ENCODE measurements at places on chromosomes 4 and X.

DNA sequence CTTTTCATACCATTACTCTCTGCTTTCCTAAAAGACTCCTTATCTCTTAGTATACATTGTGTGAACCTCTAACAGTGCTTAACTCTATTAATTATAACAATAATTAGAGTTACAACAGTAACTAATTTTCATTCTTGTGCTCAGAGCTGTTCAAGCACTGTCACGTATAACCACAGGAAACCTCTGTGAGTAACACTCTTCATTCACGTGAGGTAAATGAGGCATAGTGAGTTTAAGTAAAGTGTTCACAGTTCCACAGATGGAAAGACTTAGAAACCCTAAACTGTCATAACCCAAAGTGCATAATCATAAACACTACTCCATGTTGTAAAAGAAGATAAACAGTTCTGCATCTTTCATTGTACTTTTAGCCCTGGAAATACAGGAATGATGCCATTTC is 222.4 kb downstream of the CCSER1 start:
- DNase-seq = no peak

GRCh38 chr4:87079967-87080366 is 140.5 kb downstream of the KLHL8 start:
- no peak for DNase-seq

DNA sequence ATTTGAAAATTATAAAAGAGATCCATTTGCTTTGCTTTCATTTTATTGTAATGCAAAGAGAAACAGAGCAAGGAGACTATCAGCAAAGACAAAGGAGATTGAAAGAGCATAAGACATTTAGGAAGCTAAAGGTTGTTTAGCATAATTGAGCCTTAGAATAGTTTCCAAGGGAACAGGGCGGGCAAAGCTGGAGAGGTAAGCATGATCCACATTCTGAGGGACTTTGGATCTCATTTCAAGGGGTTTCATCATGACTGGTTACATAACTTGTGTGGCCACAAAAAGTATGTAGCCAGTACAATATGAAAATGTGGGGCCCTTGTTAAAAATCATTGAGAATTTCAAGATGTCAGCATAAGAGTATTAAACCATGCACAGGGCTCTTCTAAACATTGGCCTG is 406.5 kb downstream of the RPA4 start:
- DNase-seq = no peak

GRCh38 chrX:39414290-39414854 is 613.1 kb downstream of the MID1IP1 start:
- DNase-seq = no peak

DNA sequence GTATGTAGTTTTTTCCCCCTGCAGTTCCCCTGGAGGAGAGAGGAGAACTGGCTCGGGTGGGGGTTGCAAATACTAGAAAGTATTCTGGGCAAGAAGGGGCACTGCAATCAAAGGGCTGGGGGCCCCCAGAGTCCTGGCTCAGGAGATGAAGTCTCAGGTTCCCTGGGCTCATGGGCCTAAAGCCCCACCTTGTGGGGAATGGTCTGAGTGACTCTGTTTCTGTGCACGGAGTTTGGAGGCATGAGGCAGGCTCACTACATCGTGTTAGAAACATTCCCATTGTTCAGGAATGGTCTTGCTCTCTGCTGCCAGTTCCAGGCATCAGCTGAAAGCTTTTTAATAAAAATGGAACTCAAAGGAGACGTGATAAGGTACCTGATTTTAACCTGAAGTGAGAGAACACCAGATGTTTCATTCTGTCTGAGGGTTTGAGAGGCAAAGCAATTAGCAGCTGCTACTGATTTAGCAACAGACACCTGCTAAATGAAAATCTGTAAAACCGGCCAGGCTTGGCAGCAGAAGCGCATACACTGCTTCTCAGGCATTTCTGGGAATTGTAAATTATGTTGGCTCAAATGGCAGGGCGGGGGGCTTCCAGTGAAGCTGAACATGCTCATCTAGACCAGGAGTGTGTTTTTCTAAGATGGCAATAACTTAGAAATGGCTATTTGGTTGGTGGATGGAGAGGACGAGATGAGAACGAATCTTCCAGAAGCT is 122.7 kb downstream of the TMEM164 start:
- DNase-seq = no peak

DNA sequence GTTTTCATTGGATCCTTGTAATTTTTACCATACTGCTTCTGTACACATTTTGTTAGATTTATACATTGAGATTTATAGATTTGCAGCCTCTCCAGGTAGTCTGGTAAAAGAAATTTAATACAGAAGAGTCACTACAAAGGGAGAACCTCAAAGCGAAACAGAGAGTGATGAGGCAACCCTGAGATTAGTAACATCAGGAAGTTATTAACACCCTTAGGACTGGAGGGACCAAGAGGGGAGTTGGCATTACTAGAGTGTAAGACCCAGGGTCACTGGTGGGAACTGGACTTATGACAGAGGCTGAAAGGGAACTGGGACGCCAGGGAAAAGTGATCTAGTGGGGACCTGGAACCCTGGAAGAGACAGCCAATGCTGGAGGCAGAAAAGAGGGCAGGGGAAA is 20.6 kb upstream of the MAML3 start:
- DNase-seq = no peak

DNA sequence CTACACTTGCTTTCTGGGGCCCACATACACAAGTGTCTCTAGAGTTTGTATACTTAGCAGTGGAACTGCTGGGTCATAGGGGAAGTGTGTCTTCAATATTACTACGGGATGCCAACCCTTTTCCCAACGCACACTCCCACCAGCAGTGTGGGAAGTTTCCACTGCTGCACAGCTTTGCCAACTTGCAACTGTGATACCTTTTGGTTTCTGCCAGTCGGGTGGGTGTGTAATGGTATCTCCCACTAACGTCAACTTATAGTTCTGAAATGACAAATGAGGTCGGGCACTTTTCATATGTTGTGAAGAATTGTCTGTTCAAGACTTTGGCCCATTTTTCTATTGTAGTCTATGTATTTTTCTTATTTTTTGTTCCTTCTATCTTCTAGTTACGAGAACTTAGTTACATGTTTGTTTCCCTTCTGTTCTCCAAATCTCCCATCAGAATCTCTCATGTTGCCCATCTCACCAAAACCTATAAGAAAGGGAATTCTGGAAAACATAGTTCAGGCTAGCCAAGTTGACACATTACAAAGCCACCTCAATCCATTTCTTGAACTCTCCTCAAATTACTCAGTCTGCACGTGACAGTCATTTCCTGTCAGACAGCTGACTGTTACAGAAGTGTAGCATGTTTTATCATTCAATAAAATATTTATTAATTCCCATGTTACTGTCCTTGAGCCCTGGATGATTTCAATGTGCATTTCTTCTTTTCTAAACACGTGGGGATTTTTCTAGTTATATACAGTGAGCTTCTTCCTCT is 30.7 kb downstream of the PNMA6E start:
- no peak for DNase-seq

DNA sequence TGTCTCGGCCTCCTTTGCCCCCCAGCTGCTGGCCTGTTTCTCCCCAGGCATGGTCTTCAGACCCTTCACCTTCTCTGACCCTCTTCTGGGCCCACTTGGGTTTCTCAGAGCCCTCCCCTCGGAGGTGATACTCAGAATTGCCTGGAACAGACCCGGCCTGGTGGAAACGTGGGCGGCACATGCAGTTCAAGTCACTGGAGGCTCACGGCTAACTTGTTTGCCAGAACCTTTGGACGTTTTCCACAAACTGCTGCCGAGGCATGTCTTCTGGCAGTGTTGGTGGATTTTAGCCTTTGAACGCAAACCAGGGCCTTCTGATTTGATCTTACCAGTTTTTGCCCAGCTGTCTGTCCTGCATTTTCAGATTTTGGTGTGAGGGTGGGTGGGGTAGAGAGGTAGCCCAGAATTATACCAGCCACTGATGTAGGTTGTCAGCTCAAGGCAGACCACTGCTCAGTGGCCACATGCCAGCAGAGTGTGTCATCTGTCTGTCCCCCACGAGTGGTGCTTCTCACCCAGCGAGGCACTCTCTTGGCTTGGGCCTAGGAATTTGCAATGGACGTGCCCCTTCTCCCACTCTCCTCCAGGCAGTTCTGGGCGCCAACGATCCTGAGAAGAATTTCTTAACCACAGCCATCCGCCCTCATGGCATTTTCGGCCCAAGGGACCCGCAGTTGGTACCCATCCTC is 32.5 kb upstream of the ZNF185 start:
- DNase-seq = no peak

DNA sequence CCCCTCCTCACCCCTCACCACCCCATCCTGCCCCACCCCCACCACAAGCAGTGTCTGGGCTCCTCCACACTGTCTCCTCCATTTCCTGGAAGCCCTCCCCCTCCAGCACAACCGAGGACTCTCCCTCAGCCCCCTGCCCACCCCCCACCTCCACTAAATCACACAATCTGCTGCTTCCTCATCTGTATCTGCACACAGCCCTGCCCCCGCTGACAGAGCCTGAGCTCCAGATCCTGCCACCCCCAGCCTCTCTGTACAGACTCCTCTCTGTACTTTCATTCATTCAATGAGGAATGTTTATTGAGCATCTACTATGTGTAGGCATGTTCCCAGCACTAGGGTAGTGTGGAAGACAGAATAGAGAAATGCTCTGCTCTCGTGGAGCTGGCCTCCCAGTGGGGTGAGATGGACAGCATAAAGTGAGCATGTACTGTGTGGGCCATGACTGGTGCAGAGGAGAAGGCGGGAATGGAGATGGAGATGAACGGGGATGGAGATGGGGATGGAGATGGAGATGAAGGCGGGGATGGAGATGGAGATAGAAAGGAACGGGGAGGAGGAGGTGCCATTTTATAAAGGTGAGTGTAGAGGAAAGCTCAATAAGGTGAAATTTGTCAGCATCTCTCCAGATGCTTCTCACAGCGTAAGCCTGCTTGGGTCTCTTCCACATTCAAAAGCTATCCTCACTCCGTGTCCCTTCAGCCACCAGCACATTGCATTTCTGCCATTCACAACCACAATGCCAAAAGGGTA is 2.5 kb upstream of the PPP2R2C start:
- no peak for DNase-seq

- no peak for DNase-seq
These were observed 9.9 kb downstream of the FGG start for GRCh38 chr4:154602404-154603020.

- no peak for DNase-seq
These were observed 179.0 kb downstream of the SCFD2 start for GRCh38 chr4:53186714-53187358.

DNA sequence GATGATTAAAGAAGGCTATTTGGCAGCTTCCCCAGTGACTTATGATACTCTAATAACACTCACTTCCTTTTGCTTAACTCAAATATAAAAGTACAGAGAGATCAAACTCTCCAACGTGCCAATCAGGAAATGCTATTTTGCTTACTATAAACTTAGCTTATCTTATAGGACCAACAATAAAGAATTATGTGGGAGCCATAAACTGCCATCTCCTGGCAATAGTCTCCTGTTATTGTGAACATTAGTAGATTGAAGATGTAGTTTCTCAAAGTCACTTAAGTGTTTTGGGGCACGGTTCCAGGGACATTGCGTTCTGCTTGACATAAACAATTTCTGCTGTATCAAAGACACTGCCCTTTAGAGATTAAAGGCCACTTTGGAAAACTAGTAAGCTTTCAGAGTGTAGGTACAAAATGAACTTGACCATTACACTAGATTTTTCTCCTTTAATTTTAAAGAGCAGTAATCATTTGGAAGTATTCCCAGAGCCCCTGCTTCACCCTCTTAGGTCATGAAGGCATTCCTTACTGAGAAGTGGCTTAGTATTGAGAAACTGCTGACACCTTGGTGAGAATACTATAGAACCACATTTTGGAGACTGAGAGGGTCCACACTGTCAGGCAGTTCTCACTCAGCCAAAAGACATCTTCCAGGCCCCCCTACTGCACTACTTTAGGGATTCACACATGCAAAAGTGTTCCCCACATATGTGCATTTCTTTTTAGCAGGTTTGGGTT is 51.9 kb downstream of the MAOA start:
- no peak for DNase-seq

- no peak for DNase-seq
These were observed 37.4 kb downstream of the SCD5 start for GRCh38 chr4:82761229-82761628.

- DNase-seq = no peak
These were observed 56.5 kb downstream of the LIMCH1 start for GRCh38 chr4:41594432-41594831.

DNA sequence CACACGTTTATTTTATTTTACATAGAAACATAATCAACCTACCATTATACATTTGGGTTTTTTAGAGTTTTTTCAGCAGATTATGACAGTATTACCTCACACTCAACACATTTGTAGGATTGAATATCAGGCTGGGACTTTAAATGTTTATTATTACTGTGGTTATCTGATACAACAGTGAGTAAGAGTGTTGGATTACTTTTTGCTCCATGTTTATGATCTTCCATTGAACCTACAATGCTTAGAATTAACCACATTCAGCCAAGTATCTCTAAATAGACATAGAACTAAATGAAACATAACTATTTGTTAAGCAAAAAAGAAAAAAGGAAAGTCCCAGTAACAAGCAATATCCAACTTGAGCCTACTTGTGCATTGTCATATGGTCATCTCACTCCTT is 607.4 kb upstream of the PITX2 start:
- no peak for DNase-seq

DNA sequence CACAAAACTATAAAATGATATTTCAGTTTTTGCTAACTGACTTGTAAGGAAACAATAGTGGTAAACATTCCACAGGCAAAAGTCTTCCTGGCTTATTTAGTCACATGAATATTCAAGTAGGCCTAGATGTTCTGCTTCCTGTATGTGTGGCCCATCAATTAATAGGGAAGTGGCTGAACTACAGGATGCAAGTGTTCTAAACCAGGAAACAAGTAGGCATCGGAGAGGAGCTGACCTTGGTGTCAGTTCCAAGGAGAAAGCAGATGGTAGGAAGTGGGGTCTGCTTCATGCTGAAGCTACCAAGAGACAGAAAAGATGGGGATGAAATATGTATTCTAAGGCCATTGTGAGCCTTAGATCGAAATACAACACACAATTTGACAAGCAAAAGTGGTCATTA is 149.7 kb downstream of the ANTXR2 start:
- no peak for DNase-seq

DNA sequence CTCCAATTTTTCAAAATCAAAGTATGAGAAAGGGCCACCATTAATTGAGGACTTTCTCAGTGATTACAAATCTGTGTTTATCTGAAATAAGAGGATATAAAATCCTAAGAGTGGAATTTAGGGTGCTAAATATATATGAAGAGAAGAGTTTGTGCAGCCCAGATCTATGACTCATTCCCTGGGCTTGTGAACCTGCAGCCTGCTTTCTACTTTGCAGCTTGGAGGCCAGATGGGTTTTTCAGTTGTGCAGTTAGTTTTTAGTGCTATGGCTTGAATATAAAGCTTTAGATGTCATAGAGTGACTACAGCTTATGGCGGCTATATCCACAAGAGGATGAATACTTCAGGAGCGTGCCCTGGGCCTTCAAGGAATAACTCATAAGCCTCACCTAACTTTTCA is 1391.1 kb downstream of the FSTL5 start:
- no peak for DNase-seq

GRCh38 chr4:148634476-148634875 is 192.3 kb upstream of the NR3C2 start:
- no peak for DNase-seq

DNA sequence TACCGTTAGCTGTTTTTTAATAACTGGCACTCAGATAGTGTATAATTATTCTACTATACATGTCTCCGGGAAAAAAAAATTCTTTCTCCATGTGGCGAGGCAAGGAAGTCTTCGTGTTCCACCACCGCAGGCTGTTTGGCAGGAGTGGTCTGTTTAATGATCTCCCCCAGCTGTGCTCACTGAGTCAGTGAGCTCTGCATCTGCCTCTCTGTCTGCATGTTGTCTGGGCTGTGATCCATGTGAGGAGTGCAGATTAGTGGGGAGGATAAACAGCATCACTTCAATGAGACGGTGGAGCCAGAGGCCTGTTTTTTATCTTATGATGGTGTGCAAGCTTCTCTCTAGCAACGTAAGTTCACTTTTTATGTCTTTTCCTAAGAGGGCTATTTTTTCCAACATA is 69.8 kb downstream of the RPS3A start:
- no peak for DNase-seq

Data from GM06990 (cell line).